Activated CD4-positive, alpha-beta T cell treated with anti-CD3 and anti-CD28 coated beads, Interleukin-2, amount 50 U/mL, for 24 hours (primary cell): ENCODE measurements at places on chromosomes 3 and 15.
A peak's percentile ranks its signal among the peaks of the same experiment; 100 is the strongest.

DNA sequence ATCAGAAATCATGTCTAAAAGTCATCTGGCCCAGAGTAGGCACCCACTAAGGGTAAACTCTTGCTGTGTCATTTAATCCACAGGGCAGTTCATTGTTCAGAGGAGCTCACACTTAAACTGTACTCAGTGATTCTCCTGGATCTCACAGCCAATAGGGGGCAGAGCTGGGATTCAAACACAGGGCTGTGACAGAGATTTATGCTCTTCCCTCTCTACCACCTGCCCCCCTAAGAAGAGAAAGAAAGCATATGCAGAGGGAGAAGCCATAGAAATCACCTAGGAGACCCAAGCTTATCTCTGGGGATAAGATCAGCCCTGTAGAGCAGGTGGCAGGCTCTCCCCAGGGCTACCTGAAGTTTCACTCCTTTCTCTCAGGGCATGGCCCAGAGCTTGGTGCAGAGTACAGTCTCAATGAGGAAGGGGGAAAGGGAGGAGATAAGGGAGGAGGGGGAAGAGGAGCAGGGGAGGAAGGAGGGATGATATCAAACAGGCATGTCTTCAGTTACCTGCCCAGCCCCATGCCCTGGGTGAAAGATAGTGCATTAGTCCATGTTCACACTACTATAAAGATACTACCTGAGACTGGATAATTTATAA is 51.8 kb upstream of the ADPGK start:
- no peak for DNase-seq

GRCh38 chr3:193522473-193522872 is 32.2 kb downstream of the ATP13A4 start:
- no peak for DNase-seq

DNA sequence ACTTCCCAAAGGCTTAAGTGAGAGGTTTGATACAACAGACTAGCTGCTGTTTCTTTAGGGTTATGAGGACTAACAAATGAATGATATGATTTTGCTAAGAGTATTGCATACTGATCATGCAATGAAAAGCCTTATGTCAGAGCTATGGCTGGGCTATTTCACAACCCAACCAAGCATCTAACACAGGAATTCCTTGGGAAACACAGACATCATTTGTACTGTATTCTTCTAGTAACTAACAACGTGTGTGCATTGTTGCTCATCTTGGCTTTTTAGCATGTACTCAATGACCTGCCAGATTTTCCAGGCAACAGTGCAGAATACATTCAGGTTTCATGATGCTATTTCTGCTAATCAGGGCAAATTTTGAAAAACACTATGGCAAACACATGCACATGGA is 19.3 kb downstream of the PDZRN3 start:
- DNase-seq = no peak

- DNase-seq = no peak
Measured at GRCh38 chr3:30155755-30156154, 450.6 kb upstream of the TGFBR2 start.

GRCh38 chr3:165256554-165257065 is 60.4 kb upstream of the SLITRK3 start:
- no peak for DNase-seq

DNA sequence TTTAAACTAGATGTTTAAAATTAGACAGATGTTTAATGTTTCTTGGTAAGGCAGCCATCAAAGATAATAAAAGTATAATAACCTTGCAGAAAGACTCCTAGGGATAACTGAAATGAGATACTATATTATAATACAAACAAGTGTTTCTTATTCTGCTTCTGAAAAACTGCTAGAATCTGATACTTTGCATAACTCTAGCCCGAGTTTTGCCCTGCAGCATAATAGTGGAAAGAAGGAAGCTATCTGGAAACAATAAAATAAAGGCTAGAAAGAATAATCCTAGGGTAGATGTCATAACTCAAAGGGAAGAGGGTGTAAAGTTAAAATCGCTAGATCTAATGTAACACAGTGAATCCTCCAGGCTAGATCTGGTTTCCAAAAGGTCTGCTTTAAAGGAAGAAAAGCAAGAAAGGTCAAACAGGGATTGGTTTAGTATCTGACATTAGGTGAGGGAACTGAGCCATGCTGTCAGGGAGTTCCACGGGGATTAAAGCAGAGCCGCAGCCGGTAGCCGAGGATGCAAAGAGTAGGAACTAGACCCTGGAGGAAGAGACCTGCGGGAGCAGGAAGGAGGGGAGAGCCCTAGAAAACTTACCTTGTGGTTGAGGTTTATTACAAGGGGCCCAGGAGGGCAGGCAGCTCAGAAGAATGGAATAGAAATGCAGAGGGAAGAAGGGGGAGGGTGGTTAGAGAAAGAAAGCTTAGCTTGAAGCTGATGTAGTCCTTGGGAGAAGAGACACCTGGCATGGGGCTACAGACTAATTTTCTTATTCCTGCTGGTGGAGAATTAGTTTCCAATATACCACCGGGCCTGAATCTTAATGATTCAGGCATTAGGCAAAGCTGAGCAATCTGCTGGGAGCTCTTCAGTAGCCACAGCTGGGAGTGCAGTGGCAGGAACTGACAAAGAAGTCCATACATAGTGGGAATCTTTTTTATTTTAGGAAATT is 46.1 kb upstream of the TUSC7 start:
- no peak for DNase-seq

- DNase-seq = peak; percentile 25
Measured at GRCh38 chr3:53709860-53710674, 136.2 kb downstream of the CHDH start.

DNA sequence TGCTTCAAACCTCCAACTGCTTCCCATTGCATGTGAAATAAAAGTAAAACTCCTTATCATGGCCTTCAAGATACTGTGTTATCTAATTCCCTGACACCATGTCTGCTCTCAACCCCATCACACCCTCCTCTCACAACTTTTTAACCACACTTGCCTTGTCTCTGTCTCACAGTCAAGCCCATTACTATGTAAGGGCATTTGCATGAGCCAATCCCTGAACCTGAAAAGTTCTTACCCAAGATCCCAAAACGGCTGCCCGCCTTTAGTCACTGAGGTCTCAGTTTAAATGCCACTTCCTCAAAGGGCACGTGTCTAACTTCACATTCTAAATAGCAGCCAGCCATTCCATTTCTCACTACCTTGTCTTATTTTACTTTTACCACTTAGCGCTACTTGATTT is 83.1 kb downstream of the SST start:
- DNase-seq = no peak

- no peak for DNase-seq
Measured at GRCh38 chr15:45544266-45545023, 21.9 kb upstream of the SLC30A4 start.

GRCh38 chr3:177065285-177066033 is 131.8 kb downstream of the TBL1XR1 start:
- DNase-seq = no peak

DNA sequence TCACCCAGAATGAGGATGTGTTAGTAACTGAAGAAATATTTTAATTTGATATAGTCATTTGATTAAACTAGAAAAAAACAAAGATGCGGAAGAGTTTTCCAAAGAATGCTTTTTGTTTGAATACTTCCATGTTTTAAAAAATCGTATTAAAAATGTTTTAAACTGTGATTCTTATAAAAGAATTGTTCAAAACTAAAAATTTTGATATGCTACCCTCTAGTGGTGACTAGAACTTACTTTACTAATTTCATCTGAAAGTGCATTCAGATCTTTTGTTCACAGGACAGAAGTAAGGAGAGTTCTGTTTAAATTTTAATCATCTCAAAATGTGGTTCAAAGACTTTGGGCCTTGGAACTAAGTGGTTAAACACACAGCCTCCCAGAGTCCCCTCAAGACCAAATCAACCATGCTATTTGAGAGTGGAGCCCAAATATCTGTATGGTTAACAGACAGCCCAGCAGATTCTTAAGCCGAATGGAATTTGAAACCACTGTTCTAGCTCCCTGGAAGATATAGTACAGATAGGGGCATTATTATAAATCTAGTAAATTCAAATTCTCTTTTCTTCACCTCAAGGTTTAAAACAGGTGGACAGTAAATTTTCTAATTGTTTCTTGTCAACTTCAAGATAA is 45.2 kb upstream of the SYNPR start:
- DNase-seq = no peak

DNA sequence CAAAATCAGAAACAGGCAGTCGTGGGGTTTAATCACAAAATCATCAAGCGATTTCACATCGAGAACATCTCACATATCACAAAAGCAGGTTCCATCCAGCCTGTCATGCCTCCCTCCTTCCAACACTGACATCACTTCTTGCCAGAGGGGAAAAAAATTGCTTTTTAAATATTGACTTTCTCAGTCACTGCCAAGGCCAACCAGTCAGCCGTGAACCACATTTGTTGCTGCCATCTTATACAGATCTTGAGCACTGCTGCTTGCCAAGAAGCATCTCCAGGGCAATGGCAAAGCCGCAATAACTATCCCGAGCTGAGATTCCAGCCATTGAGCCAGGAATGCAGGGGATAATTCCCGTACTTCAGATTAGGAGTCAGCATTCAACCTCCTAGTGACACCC is 174.6 kb downstream of the ANXA2 start:
- no peak for DNase-seq

DNA sequence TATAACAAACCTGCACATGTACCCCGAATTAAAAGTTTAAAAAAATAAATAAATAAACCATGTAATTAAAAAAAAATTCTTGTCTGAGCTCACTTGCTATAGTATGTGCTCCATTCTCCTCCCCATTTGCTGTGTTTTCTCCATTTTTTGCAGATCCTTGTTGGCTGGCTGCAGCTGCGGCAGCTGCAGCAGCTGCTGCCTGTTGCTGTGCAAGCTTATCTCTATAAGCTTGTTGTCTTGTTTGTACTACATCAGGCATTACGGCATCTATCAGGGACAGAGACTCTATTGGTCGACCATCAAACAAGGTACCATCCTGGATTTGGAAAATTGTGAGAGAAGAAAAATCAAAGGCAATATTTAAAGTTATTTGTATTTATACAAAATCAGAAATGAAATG is 145.9 kb downstream of the TBL1XR1 start:
- DNase-seq = no peak

DNA sequence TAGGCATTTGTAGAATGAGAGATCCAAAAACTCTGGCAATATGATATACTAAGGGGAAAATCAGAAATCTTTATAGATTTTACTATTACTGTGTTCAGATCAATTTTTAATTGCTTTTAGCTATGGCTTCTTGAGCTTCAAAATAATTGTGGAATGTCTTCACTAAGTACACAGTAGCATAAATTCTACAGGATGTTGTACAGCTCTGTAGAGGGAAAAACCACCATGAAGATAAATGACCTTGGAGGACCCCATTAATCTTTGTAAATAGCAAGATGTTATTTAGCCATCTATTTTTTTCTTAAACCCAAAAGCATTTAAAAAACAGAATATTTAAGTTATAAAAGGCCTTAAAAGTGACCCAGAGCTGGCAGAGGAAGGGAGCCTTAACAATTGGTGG is 43.9 kb upstream of the FNDC3B start:
- DNase-seq = no peak

DNA sequence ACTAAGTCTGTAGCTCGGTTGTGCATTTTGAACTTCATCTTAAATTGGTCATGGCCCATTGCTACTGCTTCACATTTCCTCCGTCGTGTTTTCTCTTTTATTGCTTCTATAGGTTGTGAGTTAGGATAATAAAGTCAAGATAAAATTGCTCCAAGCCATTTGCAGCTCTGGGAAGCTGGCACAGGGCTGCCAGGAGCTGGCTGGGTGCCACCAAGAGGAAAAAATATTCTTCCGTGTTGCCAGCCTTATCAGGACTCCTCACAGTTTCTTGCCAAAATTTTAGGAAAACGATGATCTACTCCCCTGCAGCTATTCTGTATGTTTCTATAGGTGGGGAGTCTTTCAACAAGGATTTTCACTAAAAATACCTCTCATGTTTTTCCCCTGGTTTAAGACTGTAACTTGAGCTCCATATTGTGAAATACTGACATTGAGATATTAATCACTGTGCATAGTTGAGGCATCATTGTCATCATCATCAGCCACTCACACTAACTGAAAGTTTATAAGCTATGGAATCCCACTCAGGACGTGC is 55.4 kb upstream of the PIAS1 start:
- DNase-seq = no peak

DNA sequence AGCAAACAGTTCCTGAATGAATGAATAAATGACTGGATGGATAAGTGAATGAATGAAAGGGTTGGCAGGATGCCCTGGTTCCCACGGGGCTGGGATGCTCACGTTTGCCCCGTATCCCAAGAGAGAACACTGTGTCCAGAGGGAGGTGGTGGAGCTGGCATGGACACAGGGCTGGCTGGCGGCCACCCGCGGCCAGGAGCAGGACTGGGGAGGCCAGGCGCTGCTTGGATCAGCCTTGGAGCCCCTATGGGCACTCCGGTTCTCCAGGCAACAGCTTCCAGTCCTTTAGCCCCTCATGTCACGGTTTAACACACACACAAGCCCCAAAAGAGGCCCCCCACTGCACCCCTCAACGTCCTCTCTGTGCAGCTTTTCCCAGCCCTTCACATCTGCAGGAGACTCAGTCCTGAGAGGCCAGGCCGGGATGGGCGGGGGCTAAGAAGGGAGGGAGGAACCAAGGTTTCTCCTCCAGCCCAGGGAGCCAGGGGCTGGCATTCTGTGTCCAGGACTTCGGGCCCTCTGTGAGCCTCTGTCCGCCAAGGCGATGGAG is 86.0 kb upstream of the ALDH1L1 start:
- DNase-seq = no peak

DNA sequence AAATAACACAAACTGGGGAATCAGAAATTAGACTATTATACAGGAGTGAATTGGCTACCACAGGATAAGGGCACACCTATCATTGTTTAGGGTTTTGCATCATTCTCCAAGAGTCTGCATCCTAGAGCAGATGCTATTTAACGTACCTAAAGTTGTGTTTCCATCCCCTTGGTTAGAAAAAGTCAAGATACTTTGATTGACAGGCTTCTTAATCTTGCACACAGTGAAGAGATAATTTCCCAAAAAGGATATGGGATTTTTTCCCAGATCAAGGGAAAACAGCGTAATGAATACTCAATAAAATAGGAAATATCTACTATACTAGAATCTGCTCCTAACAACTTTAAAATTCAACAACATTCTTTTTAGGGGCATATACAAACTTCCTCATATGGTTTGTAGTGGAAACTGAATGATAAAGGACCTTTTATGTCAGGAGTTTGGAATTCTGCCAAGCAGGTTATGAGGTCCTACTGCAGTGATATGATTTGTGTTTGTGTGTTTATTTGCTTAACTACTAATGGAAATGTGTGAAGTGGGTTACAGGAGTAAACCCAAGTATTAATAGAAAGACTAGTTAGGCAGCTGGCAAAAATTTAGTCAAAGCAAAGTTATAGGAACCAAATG is 124.1 kb upstream of the MME start:
- DNase-seq = no peak

DNA sequence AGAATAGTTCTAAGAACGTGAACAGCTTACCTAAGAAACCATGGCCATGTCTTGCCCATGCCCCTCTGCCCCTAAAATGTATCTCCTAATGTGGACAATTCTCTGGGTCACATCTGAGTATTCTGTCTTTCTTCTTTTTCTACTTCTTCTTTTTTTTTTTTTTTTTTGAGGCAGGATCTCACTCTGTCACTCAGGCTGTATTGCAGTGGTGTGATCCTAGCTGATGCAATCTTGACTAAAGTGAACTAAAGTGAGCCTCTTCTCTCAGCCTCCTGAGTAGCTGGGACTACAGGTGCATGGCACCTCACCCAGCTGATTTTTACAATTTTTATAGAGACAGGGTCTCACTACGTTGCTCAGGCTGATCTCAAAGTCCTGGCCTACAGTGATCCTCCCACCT is 204.8 kb upstream of the ZPLD1 start:
- DNase-seq = no peak

- DNase-seq = no peak
Measured at GRCh38 chr3:143507735-143508580, 340.3 kb downstream of the SLC9A9 start.
